NCI-H1694 treated with DMSO at 0.1 percent for 48 hours (cell line): ENCODE measurements at places on chromosomes 4 and X.

DNA sequence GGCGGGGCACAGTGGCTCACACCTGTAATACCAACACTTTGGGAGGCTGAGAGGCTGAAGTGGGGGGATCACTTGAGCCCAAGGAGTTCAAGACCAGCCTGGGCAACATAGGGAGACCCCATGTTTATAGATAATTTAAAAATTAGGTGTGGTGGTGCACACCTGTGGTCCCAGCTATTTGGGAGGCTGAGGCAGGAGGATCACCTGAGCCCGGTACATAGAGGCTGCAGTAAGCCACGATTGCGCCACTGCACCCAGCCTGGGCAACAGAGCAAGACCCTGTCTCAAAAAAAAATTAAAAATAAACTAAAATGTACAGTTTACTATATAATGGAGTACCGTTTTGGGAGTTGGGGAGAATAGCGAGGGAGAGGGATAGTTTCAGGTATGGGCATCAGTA is 4.2 kb downstream of the STAG2 start:
- DNase-seq = no peak

GRCh38 chr4:165360041-165360695 is 18.6 kb upstream of the CPE start:
- no peak for DNase-seq

GRCh38 chrX:107560041-107560440 is 68.3 kb upstream of the PRPS1 start:
- DNase-seq = no peak

DNA sequence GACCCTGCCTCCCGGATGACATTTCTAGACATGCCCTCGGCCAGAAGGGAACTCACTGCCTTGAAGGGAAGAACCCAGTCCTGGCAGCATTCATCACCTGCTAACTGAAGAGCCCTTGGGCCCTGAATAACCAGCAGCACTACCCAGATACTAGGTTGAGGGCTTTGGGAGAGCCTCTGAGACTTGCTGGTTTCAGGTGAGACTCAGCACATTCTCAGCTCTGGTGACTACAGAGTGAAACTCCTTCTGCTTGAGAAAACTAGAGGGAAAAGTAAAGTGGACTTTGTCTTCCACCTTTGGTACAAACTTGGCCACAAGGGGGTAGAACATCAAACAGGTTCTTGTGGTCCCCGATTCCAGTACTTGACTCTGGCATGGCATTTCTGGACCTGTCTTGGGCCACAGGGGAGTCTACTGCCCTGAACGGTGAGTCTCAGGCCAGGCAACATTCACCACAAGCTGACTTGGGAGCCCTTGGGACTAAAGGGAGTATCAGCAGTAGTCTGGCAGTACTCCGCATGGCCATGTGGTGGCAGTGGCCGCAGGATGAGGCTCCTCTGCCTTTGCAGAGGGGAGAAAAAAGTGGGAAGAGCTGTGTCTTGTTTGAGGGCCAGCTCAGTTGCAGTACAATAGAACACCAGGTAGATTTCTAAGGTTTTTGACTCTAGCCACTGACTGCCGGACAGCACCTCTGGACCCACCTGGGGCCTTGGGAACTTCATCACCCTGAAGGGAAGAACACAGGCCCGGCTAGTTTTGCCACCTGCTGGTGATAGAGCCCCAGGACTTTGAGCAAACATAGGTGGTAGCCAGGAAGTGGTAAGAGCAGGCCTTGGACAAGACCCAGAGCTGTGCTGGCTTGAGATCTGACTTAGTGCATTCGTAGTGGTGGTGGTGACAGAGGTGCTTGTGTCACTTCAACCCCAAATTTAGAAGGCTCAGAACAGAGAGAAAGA is 414.8 kb downstream of the OPHN1 start:
- no peak for DNase-seq

DNA sequence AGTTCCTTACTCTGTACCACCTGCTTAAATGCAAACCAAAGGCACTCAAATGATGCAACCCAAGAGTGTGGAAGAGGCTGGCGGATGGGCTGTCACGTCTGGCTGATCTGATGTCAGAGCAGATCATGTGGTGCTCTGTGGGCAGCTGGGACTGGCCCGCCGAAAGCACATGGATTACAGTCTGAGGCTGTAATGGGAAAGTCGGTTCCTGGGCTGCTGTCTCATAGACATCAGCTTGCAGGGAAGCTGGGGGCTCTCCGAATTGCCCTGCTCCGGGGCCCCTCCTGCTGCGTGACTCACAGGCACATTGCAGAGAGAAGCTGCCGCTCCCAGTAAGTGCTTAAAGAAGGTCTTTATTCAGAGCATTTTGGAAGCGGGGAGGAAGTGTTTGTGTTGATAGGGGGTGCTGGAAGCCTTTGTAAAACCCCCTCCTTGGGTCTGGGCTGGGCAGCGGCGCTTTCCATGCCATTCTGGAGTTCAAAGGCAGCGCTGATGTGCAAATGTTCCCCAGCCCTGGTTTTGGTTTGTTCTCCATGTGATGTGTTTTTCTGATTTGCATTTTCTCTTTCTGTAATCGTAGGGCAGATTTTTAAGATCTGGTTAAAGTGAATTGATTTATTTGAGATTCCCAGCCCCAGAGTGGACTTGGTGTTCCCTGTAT is 181.1 kb downstream of the LARP7 start:
- DNase-seq = peak; percentile 35

GRCh38 chr4:179941911-179942310 is 2301.3 kb upstream of the TENM3 start:
- DNase-seq = no peak

DNA sequence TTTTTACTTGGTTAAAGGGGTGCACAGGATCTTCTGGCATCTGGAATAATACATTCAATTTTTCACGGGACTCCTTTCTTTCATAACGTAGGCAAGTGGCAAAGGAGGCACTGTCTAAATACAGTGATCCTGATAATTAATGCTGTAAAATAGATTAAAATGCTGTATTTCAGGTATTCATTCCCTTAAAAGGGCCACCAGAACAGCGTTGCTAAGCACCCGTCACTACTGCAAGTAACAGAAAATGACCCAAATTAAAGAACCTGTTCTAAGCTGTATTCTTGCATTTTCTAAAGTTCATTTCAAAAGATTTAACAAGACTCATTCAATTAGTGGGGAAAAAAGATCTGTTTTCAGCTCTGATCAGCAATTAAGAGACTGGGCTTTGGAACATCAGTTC is 208.2 kb downstream of the TENM3 start:
- no peak for DNase-seq

DNA sequence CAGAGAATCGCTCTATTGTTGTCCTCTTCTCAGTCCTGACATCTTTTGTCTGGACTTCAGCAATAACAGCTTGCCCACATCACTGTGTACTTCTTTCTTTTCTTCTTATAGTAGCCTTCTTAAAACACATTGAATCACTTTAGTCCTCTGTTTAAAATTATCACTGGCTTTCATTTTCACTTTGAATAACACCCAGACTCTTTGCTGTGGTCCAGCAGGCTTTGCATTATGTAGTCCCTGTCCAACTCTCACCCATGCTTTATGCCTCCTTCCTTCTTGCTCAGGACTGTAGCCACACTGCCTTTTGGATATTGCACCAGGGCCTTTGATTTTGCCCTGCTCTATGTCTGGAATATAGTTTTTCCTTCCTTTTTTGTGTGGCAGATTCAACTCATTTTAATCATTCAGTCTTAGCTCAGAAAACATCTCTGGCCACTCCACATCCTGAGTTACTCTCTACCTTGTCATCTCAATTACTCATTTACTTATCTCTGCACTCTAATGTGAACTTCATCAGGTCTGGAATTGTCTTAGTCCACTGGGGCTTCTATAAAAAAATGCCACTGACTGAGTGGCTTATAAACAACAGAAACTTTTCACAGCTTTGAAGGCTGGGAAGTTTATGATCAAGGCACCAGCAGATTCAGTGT is 168.2 kb downstream of the C4orf33 start:
- no peak for DNase-seq

- no peak for DNase-seq
Measured at GRCh38 chrX:77167993-77168392, 279.2 kb upstream of the FGF16 start.

GRCh38 chr4:7044137-7044930 is 1.2 kb downstream of the TADA2B start:
- no peak for DNase-seq

- DNase-seq = no peak
Measured at GRCh38 chrX:151019856-151020255, 36.7 kb downstream of the HMGB3 start.

DNA sequence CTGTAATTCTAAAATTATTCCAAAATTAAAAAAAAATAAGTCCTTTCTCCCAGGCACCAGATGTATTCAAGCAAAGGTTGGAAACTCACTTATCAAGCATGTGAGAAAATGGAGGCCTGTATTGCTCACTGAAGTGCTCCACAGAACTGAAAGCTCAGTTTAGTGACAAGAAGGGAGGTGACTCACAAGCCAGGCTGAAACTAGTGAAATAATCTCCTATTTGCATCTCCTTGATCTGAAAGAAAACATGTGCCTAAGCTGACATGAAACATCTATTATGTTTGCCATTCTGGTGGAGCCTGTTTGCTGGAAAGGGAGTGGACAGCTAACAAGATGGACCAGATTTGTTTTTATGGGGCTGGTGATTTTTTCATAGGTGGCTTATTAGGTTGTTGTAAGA is 54.0 kb upstream of the AMELX start:
- no peak for DNase-seq

GRCh38 chr4:187470061-187470460 is 525.5 kb upstream of the ZFP42 start:
- no peak for DNase-seq

GRCh38 chr4:66097218-66097617 is 426.9 kb upstream of the EPHA5 start:
- no peak for DNase-seq

DNA sequence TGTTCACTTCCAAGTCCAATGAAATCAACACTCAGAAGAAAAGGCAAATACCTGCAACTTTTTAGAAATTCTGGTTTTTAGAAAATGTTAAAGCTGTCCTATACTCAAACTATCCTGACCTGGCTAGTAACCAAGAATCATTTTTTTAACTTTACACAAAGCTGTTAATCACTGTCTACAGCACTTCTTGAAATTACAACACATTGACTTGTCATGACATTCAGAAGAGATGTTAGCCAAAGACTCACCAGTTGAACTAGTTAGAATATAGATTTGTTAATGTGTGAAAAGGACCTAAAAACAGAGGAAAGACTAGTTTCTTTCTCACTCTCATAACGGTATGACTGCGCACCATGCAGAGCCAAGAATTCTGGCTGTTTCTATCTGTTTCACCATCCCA is 98.8 kb downstream of the COX18 start:
- DNase-seq = no peak

DNA sequence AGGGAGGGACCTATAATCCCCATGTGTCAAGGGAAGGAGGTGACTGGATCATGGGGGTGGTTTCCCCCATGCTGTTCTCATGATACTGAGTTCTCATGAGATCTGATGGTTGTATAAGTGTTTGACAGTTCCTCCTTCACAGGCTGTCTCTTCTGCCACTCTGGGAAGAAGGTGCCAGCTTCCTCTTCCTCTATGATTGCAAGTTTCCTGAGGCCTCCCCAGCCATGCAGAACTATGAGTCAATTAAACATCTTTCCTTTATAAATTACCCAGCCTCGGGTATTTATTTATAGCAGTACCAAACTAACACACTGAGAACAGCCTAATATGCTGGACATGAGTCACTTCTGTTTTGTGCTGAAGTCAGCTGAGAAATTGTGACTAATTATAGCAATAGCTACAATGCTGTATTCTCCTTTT is 656.9 kb upstream of the CPEB2 start:
- DNase-seq = no peak

DNA sequence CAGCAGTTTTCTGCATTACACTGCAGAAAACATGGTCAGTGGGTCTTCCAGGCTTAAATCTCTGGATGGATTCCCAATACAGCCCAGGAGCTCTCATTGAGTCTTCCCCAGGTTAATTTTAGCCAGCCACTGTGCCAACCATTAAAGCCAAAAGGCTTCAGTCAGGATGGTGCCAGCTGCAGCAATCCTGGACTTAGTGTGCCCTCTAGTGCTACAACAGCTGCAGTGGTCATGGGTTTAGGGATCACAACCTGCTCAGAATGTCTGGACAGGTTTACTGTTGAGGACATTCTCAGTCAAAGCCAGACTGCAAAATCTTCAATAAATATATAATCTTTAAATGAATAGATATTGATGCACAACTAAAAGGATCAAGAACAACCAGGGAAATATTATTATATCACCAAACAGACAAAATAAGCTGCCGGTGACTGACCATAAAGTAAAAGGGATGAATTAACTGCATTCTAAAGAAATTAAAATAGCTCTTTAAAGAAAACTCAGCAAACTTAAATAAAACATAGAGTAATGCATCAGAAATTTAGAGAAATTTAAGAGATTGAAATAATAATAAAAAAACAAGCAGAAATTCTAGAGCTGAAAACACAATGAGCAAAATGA is 639.9 kb downstream of the SPOCK3 start:
- peak; percentile 8 for DNase-seq

DNA sequence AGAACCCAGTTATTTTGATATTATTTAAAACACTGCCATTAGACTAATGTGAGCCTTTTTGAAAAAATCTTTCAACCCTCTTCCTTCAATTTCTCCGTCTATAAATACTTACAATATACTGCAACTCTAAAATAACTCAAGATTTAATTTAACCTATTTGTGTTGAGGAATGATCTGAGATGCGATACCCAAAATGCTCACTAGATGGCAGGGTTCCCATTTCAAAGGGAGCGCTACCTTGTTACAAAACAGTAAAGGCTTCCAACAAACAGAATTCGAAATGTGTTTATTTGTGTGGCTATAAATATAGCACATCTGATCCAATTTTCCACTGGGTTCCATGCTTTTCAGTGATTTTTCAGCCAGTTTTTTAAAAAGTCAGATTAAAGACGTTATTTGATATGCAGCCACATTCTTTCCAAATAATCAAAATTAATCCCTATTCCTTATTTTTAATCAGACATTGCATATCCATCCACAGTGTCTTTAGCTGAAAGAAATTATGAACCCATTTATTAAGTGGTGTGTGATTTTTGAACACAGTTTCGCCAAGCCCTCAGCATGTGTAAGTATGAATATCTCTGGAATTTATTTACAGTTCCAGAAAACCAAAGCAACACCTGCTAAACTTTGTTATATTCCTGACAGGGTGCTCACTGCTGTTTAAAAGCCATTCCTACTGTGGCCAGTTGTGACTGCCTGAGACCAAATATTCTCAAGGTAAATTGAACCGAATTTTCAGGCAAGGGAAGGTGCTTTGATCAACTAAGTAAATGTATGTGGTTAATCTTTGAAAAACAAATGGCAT is 668.0 kb upstream of the LCORL start:
- DNase-seq = peak; percentile 58

- no peak for DNase-seq
Measured at GRCh38 chr4:169070071-169070894, 60.2 kb upstream of the CBR4 start.

GRCh38 chr4:88599714-88600113 is 7.4 kb downstream of the HERC3 start:
- no peak for DNase-seq

DNA sequence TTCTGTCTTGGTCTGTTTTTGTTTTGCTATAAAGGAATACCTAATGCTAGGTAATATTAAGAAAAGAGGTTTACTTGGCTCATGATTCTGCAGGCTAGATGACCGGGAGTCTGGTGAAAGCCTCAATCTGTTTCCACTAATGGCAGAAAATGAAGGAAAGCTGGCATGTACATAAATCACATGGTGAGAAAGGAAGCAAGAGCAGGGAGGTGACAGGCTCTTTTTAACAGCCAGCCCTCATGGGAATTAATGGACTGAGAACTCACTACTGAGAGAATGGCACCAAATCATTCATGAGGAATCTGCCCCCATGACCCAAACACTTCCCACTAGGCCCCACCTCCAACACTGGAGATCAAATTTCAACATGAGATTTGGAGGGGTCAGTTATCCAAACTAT is 27.6 kb downstream of the SATL1 start:
- no peak for DNase-seq
